ENCODE measurements at places on chromosomes 13 and 19.

- DNase-seq, result no peak
Observed at GRCh38 chr13:112252804-112253590, 123.2 kb upstream of the SPACA7 start.

- DNase-seq, result no peak
Observed at GRCh38 chr19:2415281-2415972, 12.0 kb downstream of the TIMM13 start.

GRCh38 chr13:63490149-63490548 lies 2074.5 kb upstream of the PCDH20 start:
- DNase-seq, result no peak

GRCh38 chr19:18157465-18158063 lies 4.6 kb downstream of the PIK3R2 start:
- DNase-seq, result peak; percentile 84

GRCh38 chr19:42683917-42684513 lies 56.3 kb downstream of the PSG3 start:
- DNase-seq, result no peak

- DNase-seq, result no peak
Observed at GRCh38 chr19:11142528-11143171, 12.9 kb downstream of the SPC24 start.

GRCh38 chr13:112964971-112965492 lies 4.0 kb upstream of the MCF2L start:
- no peak for DNase-seq

DNA sequence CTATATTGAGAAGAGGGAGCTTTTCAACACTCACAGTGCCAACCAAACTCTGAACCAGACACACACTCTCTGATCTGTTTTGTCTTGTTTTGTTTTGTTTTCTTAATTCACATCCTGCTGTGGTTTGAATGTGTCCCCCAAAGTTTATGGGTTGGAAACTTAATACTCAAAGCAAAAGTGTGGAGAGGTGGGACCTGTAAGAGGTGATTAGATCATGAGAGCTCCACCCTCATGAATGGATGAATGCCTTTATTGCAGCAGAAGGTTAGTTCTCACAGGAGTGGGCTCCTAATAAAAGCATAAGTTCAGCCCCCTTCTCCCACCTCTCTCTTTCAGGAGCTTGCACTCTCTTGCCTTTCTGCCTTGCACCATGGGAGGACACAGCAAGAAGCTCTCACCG lies 957.1 kb downstream of the PCDH9 start:
- no peak for DNase-seq

DNA sequence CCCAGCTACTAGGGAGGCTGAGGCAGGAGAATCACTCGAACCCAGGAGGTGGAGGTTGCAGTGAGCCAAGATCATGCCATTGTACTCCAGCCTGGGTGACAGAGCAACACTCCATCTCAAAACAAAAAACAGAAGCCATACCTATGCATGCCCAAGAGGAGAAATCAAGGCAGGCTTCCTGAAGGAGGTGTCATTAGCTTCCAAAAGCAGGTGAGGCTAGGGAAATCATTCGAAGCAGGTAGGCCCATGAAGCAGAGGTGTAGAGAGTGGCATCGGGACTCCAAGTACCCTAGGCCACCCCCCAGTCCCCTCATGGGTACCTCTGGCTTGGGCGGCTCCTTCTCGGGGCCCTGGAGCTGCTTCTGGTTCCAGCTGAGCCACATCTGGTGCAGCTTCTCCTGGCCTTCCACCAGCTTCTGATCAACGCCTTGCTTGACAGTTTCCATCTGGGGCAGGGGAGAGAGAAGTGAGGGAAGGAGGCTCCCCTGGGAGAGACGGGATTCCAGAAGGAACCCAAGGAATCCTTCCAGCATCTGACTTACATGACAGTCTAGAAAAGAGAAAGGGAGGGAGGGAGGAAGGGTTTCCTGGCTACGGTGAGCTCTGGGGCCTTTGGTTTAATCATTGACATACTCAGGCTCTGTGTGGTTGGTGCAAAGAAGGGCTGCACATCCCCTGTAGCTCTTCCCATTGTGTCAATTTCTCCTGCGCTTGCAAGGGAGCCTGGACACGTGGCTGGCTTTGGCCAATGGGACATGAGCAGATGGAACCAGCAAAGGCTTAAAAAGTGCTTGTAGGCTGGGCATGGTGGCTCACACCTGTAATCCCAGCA lies 13.1 kb upstream of the TICAM1 start:
- no peak for DNase-seq

DNA sequence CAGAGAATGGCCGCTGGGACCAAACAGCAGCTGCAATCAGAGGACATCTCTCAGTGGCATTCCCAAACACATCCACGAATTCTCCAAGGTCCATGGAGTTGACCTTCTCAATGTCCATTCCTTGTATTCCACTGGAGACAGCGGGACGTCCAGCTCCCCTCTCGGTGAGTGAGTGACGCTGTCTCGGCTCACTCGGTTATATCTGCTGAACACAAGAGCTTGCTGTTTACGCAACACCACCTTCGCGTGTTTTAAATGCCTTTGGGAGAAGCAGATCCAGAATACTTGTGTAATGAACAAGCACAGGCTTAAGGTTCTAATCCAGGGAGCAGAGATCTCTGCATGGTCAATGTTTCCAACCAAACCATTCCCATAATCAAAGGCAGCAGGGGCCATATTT lies at the start of gene URAD:
Gene URAD, minus strand, starts transcription at position 174 of the 400 bp plus-strand sequence. Its CDS starts 56 bp downstream, at position 118.
- DNase-seq, result no peak

DNA sequence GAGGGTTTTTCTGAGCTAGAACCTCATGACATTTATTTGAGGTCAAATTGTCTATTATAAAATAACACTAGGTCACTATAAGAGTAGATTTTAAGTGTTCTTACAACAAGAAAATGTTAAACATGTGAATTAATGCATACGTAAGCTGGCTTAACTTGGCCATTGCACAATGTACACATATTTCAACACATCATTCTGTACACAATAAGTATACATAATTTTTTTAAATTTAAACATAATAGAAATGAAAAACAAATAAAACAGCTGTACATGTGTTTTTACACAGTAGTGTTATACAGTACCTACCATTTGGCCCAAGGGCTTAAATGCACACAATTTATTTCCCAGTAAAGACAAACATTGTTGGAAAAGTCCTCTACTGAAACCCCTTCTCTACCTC lies 269.9 kb downstream of the DACH1 start:
- no peak for DNase-seq

- DNase-seq, result no peak
Observed at GRCh38 chr13:24911133-24911908, 147.4 kb downstream of the RNF17 start.

DNA sequence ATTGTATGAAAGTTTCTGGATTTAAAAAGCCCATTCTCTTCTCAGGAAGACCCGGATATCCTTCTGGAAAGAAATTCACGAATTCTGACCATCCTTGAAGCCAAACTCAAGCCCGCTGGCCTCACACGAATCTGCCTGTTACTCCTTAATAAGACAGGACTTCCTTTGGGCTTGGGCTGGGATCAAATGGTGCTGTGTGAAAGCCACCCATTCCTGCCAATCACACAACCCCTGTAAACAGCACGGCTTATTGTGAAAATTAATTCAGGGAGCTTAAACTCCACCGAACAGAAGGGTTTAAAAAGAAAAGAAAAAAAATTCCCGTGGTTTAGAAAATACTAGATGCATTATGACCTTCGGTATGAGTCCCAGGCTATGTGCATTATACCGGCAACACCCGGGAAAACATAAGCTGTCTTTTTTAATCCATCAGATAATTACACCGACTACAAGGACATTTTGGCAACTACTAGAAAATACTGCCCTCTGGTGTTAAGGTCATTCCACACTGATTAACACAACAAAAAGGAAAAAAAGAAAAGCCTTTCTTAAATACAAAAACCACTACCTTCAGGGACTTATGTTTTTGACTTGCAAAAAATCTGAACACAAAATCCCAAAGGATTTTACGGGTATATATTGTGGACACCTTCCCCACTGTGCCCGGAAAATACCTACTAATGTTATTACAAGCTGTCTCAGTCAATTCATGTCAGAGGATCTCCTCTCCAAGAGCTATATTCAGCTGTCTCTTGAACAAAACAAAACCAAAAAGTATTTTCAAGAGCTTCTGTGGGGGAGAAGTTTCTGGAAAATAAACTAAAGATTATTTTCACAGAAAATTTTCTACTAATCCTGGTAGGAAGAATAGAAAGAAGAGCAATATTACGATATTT lies 76.0 kb upstream of the LSM14A start:
- DNase-seq, result peak; percentile 66

GRCh38 chr13:65112531-65112941 lies 2117.6 kb downstream of the PCDH9 start:
- DNase-seq, result no peak

GRCh38 chr19:41328157-41328841 lies 18.3 kb downstream of the CCDC97 start:
- no peak for DNase-seq

DNA sequence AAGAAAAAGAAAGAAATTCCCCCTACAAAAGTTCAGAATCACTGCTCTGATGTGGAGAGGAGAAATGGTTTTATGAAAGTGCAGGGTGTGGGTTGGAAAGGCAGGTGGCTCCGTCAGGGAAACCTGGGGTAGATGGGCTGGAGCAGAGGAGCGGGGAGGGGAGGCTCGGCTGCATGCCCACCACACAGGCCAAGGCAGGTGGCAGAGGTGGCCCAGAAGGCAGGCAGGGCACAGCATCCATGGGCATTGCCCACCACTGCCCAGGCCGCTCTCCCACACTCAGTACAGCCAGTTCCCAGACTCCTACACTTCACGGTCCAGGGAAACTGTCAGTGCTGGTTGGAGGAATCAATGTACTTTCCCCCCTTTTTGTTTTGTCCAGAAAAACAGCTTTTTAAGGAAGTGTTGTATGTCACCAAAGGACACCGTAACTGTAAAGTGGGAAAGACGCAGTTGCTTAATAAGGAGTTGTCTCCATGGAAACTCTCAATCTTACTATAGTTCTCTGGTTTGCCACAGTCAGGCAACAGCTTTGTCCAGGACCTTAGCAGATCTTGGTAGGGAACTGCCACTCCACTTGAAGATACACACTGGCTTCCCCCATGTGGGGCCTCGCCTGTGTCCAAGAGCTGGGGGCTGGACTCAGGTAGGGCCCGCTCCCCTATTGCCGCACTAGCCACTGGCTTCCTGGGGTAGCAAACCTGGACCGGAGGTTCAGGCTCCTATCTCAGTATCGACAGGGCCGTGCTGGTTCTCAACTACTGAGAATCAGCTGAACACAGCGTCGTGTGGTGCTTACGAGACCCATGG lies 82.9 kb downstream of the RAB20 start:
- no peak for DNase-seq

DNA sequence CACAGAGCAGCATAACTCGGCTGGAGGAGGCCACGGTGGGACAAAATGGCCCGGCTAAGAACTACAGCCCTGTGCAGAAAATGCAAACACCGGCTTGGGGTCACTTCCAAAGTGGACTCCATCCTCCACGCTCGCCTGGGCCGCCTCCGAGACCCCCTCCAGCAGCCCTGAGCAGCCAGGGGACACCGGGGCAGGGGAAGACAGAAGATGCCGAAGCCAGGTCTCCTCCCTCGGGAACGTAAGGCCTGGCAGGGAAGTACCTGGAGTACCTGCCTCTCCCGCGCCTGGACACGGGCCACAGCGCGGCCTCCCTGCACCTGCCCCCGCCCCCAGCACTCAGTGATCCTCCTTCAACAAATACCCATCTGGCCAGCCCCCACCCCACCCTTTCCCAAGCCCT lies 5.0 kb downstream of the LMNB2 start:
- DNase-seq, result no peak

DNA sequence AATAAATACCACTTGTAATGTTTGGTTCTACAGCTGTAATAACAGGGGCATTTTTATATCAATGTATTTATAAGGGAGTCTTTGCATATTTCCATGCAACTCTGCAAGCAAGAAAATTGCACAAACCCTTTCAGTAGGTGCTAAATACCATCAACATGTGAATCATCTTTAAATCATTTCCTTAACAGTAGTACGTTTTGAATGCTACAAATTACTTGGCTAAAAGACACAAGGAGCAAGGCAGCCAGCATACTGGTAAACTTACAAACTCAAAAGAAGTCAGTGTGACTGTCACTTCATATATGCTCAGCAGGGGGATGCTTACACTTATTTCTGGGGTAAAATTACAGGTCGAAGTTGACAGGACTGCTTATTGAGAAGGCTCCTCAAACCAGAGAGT lies 402.4 kb downstream of the EFNB2 start:
- no peak for DNase-seq

- no peak for DNase-seq
Observed at GRCh38 chr19:18761531-18762110, 29.5 kb downstream of the COMP start.

DNA sequence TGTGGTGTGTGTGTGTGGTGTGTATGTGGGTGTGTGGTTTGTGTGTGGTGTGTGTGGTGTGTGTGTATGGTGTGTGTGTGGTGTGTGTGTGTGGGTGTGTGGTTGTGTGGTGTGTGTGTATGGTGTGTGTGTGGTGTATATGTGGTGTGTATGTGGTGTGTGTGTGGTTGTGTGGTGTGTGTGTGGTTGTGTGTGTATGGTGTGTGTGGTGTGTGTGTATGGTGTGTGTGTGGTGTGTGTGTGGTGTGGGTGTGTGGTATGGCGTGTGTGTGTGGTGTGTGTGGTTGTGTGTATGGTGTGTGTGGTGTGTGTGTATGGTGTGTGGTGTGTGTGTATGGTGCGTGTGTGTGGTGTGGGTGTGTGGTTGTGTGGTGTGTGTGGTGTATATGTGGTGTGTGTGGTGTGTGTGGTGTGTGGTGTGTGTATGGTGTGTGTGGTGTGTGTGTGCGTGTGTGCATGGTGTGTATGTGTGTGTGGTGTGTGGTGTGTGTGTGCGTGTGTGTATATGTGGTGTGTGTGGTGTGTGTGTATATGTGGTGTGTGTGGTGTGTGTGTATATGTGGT lies 8.7 kb downstream of the SHISA7 start:
- no peak for DNase-seq

DNA sequence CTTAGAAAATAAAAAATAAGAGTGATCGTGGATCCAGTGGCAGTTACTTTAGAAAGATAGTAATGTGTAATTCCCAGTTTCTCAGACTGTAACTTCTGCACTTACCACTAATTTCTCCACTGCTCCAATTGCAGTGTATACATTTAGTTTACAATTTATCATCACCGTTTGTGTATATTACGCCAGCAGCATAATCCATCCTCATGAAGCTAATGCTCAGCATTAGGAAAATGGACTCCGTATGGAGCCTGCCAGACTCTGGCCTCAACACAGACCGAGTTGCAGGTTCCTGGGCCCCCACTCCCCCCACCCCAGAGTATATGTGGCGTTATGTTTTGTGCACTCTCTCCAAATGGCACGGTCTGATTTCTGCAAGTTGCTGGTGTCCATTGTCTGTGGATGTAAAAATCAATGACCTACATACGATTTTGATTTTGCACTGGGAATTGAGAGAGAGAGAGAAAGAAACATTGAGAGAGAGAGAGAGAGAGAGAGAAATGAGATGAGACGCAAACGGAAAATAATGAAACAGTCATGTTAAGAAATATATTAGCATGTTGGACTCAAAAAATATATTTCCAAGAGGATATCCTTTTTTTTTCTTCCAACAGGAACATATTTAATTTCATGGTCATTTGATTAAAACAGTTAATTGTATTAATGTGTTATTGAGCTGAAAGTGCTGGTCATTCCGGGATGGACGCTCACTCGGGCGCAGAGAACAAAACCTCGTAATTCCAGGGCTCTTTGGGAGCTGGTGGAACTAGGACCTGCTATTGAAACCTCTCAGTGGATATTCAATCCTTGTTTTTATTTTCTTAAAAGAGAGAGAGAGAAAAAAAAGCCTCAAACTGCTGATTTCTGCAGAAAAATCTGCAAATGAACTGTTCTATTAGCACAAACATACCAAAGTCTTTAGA lies 278.8 kb downstream of the TSHZ3 start:
- no peak for DNase-seq
